Lower lobe of right lung (tissue), 2 donors: ENCODE measurements at places on chromosomes 12 and 14. TPM values are rescaled to one million over a fixed set of nuclear protein-coding genes. Genes with fewer than 3 reads are reported as not detected.

TAS2R8 gene
- total RNA-seq, result not detected

GRCh38 chr14:58750321-58751269 is 112.8 kb downstream of the DACT1 start:
- DNase-seq, result no peak

GRCh38 chr12:52041695-52042123 is 9.5 kb upstream of the NR4A1 start:
- no peak for DNase-seq

DNA sequence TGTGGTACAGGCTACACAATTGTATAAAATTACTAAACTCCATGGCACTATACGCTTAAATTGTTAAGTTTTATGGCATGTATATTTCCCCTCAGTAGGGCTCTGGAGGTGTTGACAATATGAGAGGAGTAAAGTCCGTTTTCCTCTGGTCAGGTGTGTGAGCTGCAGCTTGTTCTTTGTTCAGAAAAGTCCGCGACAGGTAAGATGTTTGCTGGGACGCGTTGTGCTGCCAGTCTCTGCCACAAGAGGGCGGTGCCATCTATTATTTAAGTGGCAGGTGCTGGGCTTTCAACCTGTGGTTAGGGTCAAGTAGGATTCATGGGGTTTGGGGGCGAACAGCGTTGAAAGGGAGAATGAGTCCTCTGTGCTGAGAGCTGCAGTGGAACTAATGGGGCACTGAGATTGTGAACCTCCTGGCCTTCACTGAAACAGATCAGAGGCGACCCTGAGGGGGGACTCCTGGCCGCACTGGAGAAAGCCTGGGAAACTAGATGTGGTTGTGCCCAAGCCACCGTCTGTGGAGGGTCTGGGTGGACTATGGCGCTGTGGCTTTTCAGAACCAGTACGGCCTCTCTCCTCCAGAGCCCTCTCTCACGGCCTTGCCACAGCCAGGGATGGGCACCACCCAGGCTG is 179.0 kb downstream of the SLC15A4 start:
- DNase-seq, result no peak

DNA sequence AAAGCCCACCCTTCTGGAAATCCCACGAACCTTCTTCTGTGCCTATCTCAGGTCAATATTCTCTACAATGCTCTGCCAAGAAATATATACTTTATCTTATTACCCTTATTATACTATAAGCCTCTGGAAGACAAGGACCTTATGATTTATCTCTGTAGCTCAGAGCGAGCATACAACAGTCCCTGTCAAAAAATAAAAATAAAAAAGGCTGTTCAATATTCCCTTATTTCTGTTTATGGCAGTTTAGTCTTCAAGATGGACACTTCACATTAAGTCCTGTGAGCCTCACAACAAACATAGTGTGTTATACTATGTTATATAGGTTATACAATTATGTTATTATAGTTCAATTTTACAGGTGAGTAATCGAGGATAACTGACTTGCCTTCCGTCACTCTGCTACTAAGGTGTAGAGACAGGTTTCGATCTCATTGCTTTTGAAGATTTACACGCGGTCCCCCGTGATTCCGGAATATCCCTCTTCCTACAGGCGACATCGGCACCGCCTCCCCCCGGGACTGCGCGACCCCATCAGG is 562 bp downstream of the EAPP start:
- DNase-seq, result no peak
